Jurkat, Clone E6-1 (cell line): ENCODE measurements at places on chromosomes 2 and 18.

GRCh38 chr2:215019085-215019484 is 119.3 kb downstream of the ABCA12 start:
- DNase-seq = no peak

DNA sequence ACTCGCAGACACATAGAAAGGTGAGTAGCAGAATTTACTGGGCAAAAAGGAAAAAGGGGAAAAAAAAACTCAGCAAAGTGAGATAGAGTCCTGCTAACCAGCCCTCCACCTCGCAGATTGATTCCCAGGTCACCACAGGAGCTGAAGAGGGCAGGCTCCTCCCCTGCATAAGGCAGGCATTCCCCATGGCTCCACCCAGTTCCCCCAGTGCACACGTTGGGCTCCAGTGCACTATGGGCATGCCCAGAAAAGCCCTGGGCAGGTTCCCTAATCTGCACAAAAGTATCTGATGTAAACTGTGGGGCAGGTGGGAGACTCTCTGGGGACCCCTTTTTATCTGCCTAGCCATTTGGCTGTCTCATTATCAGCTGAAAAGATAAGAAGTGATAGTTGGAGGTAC is 461.2 kb upstream of the TMEFF2 start:
- DNase-seq = no peak

DNA sequence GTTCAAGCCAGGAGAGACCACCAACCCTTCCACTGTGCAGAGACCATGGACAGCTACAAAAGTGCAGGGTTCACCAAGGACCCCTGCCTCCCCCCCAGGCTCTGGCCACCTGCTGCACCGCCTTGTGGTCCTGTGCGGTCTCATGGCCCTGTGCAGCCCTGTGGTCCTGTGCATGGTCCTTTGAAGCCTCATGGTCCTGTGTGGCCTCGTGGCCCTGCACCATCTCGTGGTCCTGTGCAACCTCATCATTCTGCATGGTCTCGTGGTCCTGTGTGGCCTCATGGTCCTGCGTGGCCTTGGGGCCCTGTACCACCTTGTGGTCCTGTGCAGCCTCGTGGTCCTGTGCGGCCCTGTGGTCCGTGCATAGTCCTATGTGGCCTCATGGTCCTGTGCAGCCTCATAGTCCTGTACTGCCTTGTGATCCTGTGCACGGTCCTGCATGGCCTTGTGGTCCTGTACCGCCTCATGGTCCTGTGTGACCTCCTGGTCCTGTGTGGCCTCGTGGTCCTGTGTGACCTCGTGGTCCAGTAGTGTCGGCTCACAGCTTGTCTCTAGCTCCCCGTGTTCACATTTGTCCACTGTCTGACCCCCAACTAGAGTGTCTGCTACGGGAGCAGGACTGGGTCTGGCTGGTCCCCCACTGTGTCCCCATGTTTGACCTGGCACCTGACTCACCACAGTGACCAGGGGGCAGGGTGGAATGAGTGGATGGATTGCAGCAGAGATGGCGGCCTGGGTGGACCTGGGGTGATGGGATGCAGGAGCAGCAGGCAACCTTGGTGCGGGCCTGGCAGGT is 20.0 kb upstream of the OTOS start:
- DNase-seq = no peak

DNA sequence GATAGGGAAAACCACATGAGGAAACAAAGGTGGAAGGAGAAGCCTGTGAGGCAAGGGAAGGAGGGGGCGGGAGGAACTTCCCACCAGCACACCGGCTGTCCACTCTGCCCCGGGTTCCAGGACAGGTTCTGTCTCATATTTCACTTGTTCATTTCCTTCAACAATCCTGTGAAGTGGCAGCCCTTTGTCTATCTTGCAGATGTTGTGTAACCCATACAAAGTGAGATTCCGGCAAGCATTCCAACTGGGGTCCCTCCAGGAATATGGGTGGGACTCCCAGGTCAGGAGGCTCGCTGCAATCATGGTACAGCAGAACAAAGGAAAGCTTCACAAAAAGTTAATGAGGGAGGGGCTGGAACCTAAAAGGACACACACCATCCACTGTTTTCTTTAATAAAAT is 271.3 kb upstream of the PXDN start:
- DNase-seq = no peak

DNA sequence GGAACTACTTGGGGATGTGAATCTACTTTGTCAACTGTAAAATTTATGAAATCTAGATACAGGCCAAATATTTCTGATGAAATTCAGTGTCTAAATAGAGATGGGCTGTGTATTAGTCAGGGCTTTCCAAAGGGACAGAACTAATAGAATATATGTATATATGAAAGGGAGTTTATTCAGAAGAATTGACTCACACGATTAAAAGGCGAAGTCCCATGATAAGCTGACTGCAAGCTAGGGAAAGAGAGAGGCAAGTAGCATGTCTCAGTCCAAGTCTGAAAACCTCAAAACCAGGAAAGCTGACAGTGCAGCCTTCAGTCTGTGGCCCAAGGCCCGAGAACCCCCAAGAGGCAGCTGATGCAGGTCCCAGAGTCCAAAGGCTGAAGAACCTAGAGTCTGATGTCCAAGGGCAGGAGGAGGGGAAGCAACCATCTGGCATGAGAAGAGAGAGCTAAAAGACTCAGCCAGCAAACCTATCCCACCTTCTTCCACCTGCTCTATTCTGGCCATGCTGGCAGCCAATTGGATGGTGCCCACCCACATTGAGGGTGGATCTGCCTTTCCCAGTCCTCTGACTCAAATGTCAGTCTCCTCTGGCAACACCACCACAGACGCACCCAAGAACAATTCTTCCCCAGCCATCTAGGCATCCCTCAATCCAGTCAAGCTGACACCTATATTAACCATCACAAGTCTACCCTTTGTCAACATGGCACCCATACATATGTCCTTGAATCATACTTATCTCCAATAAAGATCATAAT is 29.3 kb upstream of the MEX3C start:
- DNase-seq = no peak

GRCh38 chr18:35497027-35497369 is 762 bp downstream of the INO80C start:
- DNase-seq = no peak

- DNase-seq = no peak
These were observed 67.8 kb upstream of the SLC4A10 start for GRCh38 chr2:161556440-161556839.

- no peak for DNase-seq
These were observed 5.0 kb upstream of the EVA1A start for GRCh38 chr2:75565472-75566462.

DNA sequence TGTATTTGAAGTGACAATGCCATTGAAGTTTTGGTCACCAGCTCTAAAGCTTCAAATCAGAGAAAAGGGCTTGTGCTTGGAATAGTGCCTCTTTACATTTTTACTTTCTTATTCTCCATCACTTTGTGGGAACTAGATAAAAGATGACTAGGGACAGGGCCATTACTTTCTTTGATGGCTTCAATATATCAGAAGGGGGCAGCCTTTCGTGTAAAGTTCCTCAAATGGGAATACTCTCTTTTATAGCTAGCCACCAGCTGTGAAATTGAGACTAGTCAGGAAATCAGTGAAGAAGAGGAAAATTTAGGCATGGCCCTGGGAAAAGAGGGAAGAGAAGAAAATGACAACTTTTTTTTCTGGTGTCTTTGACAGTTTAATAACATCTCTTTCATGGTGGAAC is 242.5 kb downstream of the DCC start:
- no peak for DNase-seq

GRCh38 chr2:120346667-120347358 is 877 bp downstream of the INHBB start:
- no peak for DNase-seq

DNA sequence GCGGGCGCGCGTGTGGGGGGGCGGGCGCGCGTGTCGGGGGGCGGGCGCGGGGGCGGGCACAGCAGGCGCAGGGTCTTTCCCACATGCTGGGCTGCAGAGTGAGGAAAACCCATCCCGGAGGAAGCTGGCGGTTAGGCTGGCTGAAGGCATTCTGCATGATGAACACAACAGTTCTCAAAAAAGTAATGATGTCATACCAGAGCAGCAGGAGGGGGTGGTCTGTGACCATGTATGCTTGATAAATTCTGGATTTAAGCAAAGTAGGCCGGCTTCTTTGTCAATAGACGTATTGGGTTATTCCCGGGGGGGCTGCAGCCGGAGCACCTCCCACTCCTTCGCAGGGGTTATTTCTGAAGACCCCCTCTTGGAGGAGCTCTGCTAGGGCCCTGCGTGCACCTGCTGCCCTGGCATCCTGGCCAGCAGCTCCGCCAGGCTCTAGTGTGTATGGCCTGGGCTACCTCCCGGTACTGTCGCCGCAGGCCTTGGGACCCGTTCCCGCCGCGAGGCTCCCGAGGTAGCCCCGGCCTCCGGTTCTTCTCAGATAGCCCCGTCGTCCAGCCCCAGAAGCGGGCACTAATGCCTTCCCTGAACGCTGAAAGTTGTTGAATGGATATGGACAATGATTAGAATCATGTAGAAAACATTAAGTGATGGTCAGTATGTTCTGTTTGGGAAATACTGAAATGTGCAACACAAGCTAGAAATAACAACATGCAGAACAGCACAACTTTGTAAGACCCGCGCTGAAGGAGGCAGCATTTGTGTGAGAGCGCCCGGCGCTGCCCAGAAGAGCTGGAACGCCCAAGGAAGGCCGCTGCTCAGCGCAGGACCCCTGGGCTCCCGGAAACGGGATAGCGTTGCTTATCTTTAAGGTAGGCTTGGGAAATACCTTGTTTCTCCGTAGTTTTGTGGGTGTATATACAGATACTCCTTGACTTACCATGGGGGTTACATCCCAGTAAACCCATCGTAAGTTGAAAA is 101.4 kb upstream of the RAB6C start:
- peak; percentile 6 for DNase-seq

DNA sequence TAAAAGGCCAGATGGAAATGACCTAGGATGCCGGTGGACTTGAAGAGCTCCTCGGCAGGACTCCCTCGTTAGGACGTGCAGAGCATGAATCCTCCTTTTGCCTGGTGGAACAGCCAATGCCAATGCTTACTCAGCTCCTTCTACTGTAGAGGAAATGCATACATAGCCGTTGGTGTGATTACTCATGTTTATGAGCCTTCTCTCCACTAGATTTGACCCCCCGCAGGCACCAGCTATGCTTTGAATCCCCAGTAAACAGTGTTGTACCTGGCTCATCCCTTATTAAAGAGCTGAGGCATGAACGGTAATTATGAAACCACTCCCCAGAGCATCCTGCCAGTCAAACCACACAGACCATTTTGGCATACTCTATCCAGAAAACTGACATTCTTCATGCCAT is 172.8 kb downstream of the ANTXR1 start:
- no peak for DNase-seq

GRCh38 chr2:101185085-101185484 is 33.9 kb upstream of the TBC1D8 start:
- DNase-seq = no peak

- no peak for DNase-seq
These were observed 28.4 kb upstream of the DYNC2LI1 start for GRCh38 chr2:43745457-43745856.

DNA sequence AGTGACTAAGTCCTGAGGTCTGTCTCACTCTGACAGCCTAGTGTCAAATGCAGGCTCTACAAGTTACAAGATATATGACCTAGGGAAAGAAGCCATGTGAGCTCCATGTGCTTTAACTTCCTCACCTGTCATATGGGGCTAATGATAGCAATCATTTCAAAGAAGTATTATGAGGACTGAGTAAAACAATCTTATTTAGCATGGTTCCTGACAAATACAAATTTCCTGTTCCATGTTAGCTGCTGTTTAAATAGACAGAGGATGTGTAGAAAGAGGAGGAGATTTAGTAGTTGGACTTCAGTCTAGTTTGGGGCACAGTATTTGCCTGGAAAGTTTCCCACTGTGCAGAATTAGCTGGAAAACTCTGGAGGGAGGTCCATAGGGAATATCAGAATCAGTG is 545.8 kb downstream of the CNTNAP5 start:
- DNase-seq = no peak

DNA sequence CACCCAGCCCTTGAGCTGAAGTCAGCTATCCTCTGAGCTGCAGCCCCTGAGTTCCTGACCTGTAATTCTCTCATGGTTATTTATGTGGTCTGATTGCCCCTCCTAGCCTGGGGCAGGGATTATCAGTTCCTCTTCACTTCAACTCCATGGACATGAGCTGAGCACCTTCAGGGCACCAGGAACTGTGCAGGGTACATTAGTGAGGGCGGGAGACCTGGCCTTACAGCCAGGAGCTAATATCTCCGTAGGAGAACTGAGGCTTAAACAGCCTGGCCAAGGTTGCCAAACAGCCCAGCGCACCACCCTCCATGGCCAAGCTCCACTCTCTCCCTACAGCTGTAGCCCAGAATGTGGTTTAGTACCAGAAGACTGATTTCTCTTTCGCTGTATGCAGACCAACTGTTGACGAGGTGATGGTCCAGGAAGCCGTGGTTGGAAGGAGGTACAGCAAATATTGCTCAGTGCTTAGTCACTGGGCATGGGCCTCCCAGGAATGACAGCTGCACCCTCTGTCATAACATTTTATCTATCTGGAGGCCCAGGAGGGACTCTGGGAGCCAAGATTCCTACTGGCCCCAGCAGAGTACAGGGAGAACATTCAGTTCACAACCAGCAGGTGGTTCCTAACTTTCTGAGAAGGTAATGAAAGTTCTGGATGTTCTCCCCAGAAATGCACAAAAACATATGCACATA is 228.7 kb upstream of the SIX2 start:
- no peak for DNase-seq

DNA sequence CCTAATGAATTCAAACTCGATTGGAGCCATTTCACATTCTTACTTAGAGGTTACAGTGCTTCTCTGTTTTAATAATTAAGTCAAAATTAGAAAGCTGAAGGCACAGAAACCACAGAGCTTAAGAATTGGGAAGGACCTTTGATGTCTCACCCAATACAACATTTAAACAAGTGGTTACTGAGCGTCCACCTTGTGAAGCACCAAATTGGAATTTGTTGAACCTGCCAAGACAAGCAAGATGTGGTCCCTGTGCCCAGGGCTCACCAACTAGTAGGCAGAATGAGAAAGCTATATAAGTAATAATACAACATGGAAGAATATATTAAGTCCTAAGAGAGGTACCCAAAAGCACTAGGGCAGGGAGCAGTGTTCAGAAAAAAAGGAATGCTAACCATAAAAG is 64.5 kb upstream of the NPAS2 start:
- no peak for DNase-seq

GRCh38 chr18:75130591-75131328 is 78.2 kb downstream of the PTGR3 start:
- no peak for DNase-seq

- no peak for DNase-seq
These were observed 495 bp downstream of the TMEM169 start for GRCh38 chr2:216082117-216082711.

DNA sequence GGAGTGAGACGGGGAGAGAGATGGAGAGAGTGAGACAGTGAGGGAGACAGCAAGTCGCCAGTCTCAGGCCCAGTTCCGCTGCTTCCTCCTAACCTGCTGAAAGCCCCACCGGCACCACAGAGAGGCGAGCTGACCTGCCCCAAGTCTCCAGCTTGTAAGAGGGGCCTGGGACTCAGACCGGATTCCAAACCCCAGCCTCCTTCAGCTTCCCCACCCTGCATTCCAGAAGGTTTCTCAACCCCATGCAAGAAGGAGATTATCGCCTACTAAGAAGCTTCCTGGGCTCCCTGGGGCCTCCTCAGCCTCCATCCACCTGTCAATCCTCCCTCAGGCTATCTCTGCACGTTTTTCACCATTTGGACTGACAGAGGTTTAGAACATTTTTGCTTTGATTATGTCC is 173.1 kb upstream of the RAB6C start:
- no peak for DNase-seq
